ENCODE measurements at places on chromosomes 11 and 22.

DNA sequence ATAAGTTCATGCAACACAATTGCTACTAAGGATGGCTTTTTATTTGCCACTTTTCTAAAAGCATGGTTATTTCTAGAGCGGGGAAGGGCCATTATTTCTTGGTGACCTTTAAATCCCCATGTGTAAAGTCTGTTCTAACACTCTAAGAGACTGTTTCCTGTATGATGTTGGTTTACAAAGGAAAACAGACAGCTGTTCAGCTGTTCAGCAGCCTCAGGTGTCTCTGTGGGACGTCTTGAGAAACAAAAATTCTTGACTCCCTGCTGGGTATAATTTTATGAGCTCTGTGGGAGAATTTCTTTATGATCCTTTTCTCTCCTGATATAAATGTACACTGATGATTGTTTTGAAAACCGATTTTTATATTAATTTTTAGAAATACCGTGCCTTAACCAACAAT lies 13.9 kb downstream of the MUC15 start:
- no peak for DNase-seq

DNA sequence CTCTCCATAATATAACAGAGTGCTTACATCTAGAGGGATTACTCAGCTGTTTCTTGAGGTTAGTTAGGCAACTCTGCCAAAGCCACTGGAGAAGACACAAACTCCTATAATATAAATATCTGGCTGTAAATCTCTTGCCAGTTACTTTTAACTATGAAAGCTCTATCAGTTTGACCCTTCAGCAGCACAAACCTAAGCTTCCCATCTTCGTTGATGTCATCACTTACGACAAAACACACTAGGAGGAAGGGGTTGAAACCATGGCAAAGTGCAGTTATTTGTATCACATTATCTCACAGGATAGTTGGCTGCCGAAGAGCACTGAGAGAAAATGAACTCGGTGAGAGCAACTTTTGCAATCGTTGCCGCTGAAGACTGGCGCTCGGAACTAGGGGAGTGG lies 922.1 kb downstream of the OPCML start:
- DNase-seq = no peak

DNA sequence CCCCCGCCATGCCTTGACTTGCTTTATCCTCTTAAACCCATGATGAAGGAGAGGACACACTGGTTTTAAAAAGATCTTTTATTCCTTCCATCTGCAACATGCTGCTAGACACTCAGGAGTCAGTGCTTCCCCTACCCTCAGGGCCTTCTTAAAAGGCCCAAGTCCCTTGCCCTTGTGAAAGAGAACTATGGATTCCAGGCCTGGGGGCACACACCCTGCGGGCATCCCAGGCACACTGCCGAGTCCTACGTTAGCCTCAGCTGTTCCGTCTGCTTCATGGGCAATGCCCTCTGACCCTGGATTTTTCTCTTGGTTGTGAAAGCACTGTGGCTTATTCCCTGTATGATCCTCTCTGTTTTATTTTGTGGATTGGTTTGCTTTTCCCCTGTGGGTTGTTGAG lies 35.1 kb upstream of the RAB1B start:
- DNase-seq = no peak

GRCh38 chr11:10659339-10660216 lies 34.0 kb downstream of the IRAG1 start:
- peak; percentile 82 for DNase-seq

GRCh38 chr11:133803026-133803425 lies 42.3 kb downstream of the SPATA19 start:
- no peak for DNase-seq

DNA sequence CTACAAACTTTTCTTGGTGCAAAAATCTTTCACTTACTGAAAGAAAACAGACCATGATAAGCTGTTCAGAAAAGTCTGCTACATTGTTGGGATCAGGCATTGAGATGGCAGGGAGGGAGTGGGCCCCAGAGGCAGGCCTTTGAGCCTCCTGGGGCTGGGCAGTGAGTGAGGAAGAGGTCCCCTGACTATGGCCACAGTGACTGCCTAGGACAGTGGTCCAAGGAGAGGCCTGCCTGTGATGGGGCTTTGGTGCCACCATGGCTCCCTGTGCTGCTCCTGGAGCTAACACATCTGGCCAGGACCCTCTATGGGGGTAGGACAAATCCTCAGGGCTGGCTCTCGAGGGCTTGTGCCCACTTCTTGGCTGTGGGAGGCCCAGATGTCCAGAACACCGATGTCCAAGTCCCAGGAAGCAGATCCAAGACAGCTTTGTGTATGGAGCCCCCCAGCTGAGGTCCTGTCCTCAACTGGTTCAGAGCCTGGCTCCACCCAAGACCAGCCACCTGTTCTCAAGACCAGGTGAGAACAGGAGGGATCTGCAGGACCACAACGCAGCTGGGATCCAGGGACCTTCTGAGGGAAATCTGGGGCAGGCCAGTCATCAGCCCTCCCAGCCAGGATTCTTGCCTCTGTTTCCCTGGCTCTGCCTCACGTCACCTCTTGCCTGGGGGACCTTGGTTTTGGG lies 36.9 kb downstream of the PPM1F start:
- no peak for DNase-seq

DNA sequence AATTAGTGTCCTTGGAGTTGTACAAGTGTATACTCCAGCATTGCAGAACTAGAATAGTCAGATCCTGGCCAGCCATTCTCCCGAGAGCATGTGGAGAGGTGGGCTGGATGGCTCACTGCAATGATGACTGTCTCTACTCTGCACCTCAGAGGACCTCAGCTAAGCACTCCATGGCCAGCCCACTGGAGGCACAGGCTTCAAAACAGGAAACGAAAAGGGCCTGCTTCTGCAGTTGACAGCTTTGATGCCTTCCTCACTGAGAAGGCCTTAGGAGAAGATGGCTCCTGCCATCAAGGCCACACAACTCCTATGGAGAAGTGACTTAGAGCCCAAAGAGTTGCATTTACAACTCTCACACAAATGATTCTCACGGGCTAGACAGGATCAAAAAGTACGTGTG lies 9.1 kb downstream of the POLD4 start:
- no peak for DNase-seq

- DNase-seq = peak; percentile 66
Measured at GRCh38 chr11:59206635-59207034, 6.1 kb downstream of the MPEG1 start.

DNA sequence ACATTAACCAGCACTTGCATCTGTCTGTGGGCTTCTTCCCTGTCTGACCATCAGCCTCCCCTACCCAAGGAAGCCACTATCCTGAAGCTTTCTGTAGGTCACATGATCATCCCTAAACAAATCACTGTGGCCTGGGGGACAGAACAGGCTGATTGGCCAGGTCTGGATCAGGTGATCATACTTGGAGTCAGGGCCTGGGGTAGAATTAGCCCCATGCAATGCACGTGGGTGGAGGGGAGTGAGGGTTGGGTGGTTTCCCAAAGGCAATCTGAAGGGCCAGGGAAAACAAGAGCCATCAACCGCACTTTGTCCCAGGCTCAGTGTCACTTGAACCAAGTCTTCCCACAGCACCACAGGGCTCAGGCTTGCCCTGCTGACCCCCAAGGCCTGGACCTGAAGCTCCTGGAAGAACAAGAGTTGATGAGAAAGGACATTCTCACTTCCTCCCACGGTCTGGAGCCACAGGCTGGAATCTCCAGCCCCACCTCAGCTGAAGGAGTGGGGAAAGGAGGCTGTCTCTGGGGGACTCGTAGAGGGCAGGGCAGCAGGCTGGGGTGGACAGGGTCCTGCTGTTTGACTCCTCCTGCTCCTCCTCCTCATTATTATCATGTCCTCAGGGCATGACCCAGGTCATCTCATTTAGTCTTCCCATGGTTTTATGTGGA lies 31.5 kb upstream of the TSPAN18 start:
- no peak for DNase-seq

GRCh38 chr11:6402561-6402981 lies 12.3 kb downstream of the SMPD1 start:
- DNase-seq = no peak

- no peak for DNase-seq
Measured at GRCh38 chr11:77758331-77758730, 62.2 kb downstream of the RSF1 start.

GRCh38 chr22:27952091-27952490 lies 33.0 kb upstream of the PITPNB start:
- DNase-seq = peak; percentile 9

DNA sequence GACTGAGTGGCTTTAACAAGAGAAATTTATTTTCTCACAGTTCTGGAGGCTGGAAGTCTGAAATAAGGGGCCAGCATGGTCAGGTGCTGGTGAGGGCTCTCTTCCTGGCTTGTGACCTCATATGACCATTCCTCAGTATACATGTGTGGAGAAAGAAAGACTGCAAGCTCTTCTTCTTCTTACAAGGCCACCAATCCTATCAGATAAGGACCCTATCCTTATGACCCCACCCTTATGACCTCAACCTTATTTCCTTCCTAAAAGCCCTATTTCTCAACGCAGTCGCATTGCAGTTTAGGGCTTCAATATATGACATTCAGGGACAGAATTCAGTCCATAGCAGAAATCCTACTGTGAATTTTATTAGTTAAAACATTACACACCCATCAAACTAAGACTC lies 124.4 kb upstream of the RAG2 start:
- DNase-seq = peak; percentile 10

GRCh38 chr11:76918941-76919386 lies 58.2 kb downstream of the ACER3 start:
- DNase-seq = peak; percentile 49

DNA sequence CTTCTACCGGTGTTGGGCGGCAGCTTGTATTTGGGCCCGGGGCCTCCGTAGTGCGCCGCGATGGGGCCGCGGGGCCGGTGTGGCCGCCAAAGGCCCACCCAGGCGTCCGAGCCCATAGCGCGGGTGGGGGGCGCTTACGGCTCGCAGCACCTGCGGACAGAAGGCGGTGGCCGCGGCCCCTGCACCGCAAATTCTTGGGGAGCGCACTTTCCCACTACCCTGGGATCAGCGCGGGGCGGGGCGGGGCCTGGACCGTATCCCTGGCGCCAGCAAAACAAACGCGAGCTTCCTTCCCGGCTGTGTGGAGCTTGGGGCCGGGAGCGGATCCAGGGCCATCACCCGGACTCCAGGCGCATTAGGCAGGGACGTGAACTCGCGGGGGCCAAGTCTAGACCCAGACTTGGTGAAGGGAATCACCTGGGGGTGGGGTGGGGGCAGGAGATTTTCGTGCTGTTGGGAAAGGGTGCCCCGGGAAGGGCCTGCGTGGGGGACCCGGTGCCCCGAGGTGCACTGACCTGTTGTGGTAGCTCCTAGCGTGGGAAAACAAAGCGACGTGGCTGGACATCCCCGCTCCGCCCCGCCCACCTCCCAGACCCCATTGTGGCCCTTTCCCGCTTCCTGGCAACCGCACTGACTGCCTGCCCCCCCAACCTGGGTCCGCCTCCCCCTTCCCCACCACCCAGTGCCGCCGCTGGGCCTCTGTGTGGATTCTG lies 2.3 kb upstream of the TYMP start:
- no peak for DNase-seq

DNA sequence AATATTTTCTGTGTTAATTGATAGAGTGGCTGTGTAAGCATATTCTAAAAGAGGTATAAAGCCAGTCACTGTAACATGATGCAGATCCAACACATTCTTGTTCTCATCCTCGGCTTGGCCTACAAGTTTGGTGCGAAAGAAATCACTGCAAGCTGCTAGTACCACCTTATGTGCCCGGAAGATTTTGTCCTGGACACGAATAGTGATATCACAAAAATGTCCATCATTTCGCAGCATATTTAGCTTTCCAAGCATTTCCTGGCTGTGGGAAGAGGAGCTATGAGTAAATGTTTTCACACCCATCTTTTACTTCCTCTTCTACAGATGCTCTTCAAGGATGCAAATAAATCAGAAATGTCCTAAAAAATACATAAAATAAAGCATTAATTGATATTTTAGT lies 53.1 kb downstream of the ZBTB44 start:
- no peak for DNase-seq

DNA sequence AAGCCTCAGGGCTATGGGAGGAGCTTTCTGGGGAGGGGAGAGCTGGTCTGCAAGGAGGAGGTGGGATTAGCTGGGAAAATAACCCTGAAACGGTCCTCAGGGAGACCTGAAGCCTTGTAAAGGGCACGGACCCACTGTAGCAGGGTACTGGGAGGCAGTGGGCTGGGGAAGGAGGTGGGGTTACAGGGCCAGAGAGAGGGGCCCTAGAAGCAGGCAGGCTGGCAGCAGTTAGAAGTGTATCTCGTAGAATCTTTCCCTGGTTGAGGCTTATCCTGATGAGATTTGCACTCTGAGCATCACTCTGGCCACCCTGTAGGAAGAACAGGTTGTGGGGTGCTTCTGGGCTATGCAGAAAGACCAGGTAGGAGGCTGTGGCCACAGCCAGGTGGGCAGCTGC lies 29.6 kb downstream of the FBLN1 start:
- DNase-seq = no peak

- peak; percentile 6 for DNase-seq
Measured at GRCh38 chr11:88208745-88209144, 33.5 kb upstream of the RAB38 start.

- DNase-seq = no peak
Measured at GRCh38 chr11:46832511-46833214, 13.4 kb downstream of the CKAP5 start.

- no peak for DNase-seq
Measured at GRCh38 chr11:134841411-134841810, 429.4 kb upstream of the B3GAT1 start.

DNA sequence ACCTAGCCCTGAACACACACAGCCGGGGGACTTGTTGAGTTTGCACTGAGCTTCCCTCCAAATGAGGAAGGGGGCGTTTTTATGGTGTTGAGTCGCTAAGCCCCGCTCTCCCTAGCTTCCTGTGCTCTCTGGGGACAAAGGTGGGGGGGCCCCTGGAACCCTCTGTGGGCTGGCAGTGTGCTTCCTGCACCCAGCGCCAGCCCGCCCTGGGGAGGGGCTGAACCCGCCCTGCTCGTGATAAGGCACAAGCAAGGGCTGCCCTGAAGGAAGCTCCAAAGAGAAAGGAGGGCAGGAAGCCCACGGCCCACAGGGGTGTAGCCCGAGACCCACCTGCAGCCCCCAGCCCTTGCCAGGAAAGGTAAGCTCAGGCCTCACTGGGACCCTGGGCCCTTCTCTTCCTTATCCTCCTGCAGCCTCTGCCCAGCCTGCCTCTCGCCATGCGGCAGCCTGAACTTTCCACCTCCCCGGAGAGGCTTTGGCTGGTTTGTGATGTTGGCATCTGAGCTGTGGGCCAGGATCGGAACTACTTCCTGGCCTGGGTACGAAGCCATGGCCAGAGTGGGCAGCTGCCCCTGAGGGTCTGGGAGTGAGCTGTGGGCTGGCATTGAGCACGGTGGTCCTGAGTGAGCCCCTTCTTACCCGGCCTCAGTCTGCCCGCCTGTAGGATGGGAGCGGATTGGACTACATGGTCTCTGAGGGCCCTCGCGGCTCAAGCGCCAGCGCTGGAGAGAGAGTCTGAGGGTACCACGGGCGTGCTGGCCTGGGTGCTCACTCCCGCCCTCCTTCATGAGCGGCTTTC lies at the start of gene FERMT3:
Gene FERMT3, plus strand, starts transcription at position 265 of the 799 bp plus-strand sequence. CDS start 644 bp downstream, outside the sequence.
- DNase-seq = peak; percentile 83
